ENCODE measurements at places on chromosomes 4 and X.

DNA sequence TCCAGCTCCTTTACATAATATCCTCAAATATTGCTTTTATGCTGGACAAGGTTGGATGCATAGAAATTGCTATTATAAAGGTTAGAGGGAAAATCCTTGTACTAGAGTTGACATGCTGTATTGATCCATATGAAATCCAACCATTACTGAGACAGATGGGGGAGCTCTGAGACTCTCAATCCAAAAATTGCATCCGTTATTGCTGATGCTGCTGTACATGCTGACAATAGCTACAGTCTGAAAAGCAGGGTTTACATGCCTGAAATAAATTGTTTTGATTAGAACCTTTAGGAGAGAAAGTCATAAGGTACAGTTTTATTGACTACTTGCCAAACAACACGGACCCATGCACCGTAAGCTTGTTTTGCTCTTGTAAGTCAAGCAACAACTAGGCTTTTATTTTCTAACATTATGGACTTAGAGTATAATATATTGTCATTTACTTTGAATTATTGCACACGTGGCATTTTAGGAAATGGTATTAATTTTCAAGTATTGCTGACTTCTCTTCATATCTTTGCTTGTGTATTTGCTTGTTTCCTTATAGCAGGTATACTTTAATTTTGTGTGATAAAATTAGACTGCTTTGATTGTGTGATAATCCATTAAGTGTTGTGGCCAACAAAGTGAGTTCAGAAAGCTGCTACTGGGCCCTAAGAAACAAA lies 1365.2 kb downstream of the STIM2 start:
- DNase-seq, result no peak

- no peak for DNase-seq
These were observed 158.3 kb downstream of the CPE start for GRCh38 chr4:165537028-165537648.

DNA sequence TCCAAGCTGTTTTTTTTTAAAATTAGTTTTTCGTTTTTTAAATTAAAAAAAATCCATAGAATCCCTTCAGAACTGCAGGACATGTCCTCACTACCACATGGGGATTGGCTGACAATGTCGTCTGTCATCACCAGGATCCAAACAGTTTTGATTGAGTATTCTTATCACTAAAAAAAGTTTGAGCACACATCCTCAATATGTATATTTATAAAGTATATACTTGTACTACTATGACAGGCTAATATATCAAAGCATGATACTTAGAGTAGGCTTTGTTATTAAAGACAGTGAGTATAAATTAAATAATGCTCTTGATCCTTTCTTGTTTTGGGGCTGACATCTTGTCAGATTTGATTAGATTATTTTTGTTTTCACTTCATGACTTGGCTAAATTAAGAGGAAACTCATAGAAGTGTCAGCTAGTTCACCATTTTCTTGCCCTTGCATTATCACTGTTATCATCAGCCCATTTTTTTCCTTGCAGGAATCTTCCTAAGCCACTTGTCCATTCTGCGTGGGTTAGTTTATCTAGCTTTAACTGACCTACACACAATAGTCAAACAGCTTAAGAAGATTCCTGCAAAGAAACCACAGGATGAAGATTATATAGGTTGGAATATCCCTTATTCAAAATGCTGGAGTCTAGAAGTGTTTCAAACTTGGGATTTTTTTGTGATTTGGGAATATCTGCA lies 92.8 kb downstream of the AMMECR1 start:
- DNase-seq, result no peak

- no peak for DNase-seq
These were observed 8.1 kb downstream of the NEK1 start for GRCh38 chr4:169604131-169604900.

DNA sequence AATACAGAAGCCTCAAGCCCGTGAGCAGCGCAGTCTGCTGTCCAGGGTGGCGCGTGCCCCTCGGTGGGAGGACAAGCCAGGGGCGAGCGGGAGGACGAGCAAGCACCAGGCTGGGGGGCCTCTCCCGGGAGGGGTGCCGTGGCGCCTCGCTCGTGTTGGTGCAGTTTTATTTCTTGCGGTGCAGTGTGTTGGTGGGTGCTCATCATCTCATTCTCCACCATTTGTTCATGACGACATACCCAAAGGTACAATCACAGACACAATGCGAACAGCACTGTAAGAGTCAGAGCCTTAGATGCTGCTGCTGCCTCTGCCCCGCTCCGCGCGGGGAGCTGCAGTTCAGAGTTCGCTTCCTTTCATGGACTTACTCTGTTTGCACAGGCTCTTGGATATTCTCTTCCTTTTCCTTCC lies 30.3 kb downstream of the RGS12 start:
- DNase-seq, result no peak

GRCh38 chr4:32564626-32565025 lies 1844.5 kb downstream of the PCDH7 start:
- no peak for DNase-seq

GRCh38 chr4:37338972-37339371 lies 94.4 kb downstream of the NWD2 start:
- no peak for DNase-seq

GRCh38 chrX:69365349-69365748 lies 138.8 kb upstream of the NALF2 start:
- no peak for DNase-seq

- DNase-seq, result no peak
These were observed 45.4 kb upstream of the PDLIM3 start for GRCh38 chr4:185580699-185581098.
